ENCODE measurements at places on chromosomes 4 and X. TPM values are rescaled to one million over a fixed set of nuclear protein-coding genes. Genes with fewer than 3 reads are reported as not detected.

GRCh38 chrX:131262738-131263679 lies 26.1 kb downstream of the IGSF1 start:
- peak; percentile 53 for DNase-seq

DNA sequence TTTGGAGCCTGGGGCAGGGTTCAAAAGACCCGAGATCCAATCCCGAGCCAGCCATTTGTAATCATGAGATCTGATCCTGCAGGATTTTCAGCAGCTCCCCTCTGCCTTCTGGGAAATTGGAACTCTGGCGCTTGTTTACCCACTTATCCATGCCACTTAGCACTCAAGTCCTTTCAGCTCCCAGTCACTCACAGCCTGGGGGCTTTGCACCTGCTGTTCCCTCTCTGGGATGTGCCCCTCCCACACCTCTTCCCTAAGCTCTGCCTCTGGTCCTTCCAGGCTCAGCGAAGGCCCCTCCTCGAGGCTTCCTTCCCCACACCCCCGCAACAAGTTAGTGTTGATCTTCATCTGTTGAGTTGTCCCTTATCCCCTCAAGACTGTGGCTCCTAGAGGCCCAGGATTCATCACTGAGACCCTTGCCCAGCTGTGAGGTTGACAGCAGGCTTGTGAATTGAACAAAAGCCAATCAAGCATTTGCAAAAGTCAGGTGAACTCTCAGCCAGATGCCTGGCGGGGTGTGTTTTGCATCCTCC lies 99.1 kb upstream of the AFAP1 start:
- DNase-seq = no peak

DNA sequence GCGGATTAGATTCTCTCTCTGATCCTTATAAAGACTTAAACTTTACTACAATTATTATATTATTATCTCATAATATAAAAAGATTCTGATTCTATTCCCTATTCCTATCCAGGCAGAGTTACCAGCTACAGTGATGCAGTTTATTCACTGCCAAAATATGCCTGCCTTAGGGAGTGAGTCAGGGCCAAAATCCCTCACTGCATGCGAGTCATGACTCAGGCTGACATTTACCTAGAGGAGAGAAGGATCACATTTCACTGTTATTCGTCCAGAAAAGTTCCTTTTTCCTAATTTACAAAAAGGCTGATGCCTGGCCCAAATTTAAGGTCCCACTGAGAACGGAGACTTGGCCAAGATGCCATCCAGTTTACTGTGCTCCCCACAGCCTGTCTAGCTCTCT lies 168.5 kb upstream of the LDB2 start:
- DNase-seq = no peak

GRCh38 chr4:77817304-77818072 lies 1.7 kb downstream of the CNOT6L start:
- no peak for DNase-seq

- DNase-seq = no peak
Measured at GRCh38 chr4:56976283-56976836, 1.0 kb downstream of the NOA1 start.

GRCh38 chrX:76555816-76556215 lies 128.3 kb downstream of the MAGEE1 start:
- no peak for DNase-seq

GRCh38 chrX:13721371-13721770 lies 13.0 kb downstream of the TRAPPC2 start:
- DNase-seq = no peak

The FGF16 gene
- not detected for total RNA-seq

The HS6ST2 gene
- not detected for total RNA-seq

The SPANXB1 gene
- total RNA-seq = not detected

The CXCL11 gene
- not detected for total RNA-seq

The GPRIN3 gene
- 0.40 TPM for total RNA-seq

The APELA gene
- not detected for total RNA-seq

The KCTD8 gene
- not detected for total RNA-seq

All from left lobe of liver (tissue), 2 donors.